HuH-7 (cell line): ENCODE measurements at places on chromosomes 2 and 18.

DNA sequence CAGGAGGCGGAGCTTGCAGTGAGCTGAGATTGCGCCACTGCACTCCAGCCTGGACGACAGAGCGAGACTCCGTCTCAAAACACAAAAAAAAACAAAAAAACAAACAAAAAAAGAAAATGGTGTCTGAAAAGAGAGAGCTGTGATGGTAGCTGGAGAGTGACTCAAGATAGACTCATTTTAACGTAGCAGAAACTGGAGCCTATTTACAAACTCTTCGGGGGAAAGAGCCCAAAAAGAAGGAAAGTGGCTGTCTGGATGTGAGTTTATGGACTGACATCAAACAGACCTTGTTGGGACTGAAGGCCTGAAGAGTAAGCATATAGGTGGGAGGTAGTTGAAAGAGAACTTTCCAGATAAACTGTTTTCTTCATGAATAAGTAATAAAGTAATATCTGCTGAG, 51.8 kb downstream of the LIMS1 start:
- no peak for DNase-seq

- DNase-seq = no peak
Measured at GRCh38 chr2:99422599-99422998, 67.2 kb downstream of the REV1 start.

DNA sequence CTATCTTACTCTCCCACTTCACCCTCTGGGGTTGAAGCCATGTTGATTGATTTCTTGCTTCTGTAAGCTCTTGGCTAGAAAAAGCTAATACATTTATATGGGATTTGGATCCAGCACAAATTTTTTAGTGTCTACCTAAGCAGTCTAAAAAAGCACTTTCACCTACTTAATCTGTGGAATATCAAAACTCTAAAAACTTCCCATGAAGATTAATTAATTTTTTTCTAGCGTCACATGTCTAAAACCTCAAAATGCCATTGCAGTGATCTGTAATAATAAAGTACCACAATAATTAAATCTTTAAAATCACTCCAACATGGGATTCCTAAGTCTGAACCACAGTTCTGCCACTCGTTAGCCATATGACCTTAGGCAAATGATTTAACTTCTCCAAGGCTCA, 180.1 kb downstream of the EN1 start:
- DNase-seq = no peak

DNA sequence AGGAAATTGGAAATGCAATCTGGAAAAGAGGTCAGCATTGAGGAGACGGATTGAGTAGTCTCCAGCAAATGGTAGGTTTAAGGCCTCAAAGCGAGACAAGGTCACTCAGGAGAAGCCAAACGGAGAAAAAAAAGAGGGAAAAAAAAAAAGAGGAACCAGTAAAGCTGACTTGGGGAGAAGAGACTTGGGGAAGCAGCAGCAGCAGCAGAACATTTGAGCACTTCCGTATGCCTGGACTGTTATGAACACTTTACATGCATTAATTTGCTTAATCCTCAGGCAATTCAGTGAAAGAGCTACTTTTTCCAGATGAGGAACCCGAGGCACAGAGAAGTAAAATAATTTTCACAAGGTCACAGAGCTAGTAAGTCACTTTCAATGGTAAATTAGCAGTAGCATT, 81.3 kb downstream of the OSBPL6 start:
- no peak for DNase-seq

DNA sequence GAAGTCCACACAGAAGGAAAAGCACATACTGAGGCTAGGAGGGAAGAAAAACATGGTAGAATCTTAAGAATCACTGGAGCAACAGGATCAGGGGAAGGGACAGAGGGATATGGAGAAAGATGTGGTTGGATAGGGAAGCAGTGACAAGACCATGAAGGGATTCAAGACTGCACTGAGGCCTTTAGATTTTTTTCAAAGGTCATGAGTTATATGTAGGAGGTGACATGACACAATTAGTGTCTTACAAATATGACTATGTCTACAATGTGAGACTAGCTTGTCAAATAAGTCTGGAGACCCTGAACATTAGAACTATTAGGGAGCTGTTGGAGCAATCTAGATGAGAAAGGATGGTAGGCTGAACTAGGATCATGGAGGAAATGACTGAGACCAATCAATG, 1130.3 kb upstream of the ZEB2 start:
- DNase-seq = no peak

- no peak for DNase-seq
Measured at GRCh38 chr2:180405520-180405919, 398.4 kb upstream of the CWC22 start.

DNA sequence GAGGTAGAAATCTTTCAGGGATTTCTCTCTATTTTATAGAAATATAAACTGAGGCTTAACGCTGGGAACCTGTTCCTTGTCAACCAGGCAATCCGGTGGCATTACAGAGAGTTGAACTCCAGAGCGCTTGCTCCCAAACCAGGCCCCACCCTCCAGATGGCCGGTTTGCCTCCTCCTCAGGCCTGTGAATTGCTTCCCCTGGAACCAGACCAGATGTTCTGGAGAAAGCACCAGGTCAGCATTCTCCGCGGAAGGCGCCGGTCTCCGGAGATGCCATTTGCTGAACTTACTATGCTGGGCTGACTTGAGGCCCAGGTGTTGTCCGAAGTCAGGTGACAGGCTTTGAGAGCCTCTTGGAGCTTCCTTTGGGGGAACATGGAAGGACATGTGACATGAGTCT, 17.2 kb downstream of the TNP1 start:
- DNase-seq = no peak

GRCh38 chr18:72738136-72738535, 129.7 kb downstream of the NETO1 start:
- no peak for DNase-seq

- DNase-seq = peak; percentile 23
Measured at GRCh38 chr2:189466656-189467055, 25.4 kb downstream of the WDR75 start.

GRCh38 chr2:147989809-147990403, 30.6 kb downstream of the ORC4 start:
- DNase-seq = peak; percentile 23

DNA sequence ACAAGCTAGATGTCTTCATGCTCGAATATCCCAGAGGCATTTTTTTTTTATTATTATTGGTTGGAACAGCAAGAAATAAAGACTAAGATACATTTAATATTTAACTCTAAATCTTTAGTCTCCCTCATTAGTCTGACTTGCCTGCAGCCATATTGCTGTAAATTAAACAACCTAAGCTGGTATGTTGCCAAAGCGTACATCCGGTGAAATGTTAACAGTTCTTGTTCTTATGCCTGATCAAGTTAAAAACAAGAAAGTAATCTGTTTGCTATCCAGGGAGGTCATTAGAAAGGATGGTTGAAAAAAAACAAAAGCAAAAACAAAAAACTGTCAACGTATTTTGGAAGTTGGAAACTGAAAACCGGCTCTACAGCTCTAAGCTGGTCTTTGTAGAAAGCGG, 125.9 kb upstream of the NABP1 start:
- DNase-seq = no peak

DNA sequence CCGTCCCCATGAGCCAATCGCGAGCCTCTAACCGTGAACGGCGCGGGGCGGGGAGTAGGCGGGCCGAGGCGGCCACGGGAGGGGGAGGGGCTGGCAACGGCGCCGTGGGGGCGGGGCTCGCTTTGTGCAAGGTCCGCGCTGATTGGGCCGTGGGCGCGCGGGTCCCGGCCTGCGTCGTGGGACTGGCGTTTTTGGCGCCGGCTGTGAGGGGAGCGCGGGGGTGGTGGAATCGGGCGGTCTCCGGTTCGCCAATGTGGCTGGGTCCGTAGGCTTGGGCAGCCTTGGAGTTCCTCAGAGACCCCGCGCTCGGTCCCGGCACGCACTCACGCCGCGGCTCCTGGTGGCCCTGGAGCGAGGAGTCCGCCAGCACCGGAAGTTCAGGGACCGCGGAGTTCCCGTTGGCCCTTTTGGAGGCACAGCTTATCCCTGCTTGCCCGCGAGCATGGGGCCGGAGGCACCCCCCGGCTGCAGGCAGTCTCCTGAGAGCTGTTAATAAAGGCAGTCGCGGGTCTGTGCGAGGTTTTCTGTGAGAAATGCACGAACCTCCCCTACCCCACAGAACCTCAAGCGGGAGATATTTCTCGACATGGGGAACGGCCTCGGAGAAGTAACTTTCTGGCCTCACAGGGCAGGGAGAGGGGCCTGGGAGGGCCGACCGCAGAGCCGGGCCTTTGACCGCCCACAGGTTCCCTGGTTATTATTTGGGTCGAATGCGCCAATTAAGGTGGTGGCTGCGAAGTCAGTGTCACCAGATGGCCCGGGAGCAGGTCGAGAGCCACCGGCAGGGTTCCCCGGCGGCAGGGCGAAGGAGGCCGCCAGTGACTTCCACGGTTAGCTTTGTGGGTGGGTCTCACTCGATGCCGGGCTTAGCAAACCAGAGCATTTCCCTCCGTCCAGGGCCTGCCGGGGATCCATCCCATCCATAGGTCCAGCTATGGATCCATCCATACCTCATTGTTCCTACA, 574 bp upstream of the NCL start:
- DNase-seq = peak; percentile 96
